Ascending aorta (tissue), 2 donors: ENCODE measurements at places on chromosomes 5 and 9.
A peak's percentile ranks its signal among the peaks of the same experiment; 100 is the strongest.

DNA sequence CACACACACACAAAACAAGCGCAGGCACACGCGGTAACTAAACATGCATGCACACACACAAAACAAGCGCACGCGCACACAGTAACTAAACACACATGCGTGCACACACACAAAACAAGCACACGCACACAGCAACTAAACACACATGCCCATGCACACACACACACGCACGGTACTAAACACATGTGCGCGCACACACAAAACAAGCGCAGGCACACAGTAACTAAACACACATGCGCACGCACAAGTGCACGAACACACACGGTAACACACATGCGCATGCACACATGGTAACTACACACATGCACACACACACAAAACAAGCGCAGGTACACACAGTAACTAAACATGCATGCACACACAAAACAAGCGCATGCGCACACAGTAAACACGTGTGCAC lies 19.9 kb upstream of the SLC6A3 start:
- no peak for DNase-seq

DNA sequence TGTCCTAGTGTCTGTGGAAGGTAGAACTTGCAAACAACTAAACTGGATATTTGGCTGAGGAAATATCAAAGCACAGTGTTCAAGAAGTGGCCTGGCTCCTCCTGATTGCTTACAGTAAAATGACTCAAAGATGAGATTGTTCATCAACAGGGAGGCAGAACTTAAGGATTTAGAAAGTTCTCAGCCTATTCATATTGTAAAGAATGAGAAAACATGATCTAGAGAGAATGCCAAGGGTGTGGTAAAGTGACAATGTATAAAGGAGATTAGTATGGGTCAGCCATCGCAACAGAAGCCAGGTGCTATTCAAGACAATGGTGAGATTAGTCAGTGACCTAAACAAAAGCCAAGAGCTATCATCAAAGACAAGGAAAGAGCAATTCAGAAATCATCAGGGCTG lies 372.3 kb downstream of the SPOCK1 start:
- DNase-seq: no peak

DNA sequence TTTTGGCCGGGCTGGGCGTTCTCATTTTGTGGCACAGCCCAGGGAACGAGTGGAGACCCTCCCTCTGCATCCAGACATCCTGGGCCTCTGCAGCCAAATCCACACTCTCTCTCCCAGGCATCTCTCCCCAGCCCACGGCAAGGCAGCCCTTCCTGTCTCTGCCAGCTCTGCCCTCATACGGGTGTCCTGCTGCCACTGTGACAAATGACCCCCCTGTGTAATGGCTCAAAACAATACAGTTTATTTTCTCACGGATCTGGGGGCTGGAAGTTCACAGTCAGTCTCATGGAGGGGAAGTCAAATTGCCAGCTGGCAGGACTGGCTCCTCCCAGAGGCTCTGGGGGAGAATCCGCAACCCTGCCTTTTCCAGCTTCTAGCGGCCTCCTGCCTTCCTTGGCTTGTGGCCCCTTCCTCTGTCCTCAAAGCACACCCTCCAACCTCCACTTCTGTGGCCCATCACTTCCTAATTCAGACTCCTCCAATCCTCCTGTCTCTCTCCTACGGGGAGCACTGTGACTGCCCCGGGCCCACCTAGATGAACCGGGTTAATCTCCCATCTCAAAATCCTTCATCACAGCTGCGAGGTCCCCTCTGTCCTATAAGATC lies 70.2 kb upstream of the COL5A1 start:
- peak; percentile 49 for DNase-seq

GRCh38 chr9:131698618-131698985 lies 41.3 kb downstream of the RAPGEF1 start:
- no peak for DNase-seq

GRCh38 chr5:67771221-67771620 lies 444.3 kb upstream of the PIK3R1 start:
- no peak for DNase-seq

GRCh38 chr9:31854187-31854586 lies 530.3 kb upstream of the ACO1 start:
- DNase-seq: no peak

- no peak for DNase-seq
Measured at GRCh38 chr9:75960551-75960950, 70.1 kb downstream of the PCSK5 start.

GRCh38 chr5:10301842-10302610 lies 5.7 kb downstream of the CMBL start:
- peak; percentile 81 for DNase-seq

DNA sequence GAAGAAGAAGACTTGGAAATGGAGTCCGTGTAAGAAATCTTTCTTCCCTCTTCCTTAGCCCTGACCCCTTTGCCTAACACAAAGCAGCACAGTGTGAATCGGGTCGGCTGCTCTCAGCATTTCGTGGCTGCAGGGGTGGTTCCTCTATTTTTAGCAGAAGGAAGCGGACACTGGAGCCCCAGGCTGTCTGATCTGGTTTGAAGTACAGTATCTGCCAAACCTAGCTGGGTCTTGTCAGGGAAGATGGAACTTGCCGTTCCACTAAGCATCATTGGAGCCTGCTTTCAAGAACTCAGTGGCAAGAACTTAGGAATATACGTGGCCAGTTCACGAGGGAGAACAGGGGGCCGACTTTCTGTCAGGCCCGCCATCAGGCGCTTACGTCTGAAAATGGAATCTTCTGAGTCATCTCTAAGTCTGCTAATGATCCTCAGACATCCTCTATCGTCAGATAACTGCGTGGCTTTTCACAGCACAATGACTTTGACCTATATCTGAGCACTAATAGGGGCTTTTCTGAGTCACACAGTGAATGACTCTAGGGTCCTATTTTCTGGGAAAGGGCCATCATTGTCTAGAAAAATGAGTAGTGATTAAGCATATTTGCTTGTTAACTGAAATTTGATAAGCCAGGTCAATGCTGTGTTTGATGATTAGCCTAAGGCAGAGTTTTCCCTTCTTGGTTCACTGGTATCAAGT lies 43.3 kb upstream of the NCS1 start:
- DNase-seq: peak; percentile 77

DNA sequence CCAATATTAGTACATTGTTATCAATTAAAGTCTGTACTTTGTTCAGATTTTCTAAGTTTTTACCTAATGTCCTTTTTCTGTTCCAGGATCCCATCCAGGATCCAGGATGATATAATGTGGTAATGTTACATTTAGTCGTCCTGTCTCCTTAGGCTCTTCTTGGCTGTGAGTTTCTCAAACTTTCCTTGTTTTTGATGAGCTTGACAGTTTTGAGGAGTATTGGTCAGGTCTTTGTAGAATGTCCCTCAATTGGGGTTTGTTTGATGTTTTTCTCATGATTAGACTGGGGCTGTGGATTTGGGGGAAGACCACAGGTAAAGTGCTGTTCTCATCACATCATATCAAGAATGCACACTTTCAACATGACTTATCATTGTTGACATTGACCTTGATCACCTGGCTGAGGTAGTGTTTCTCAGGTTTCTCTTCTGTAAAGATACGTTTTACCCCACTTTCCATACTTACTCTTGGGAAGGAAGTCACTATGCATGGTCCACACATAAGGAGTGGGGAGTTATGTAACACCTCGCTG lies 9.6 kb downstream of the NDFIP1 start:
- DNase-seq: no peak

DNA sequence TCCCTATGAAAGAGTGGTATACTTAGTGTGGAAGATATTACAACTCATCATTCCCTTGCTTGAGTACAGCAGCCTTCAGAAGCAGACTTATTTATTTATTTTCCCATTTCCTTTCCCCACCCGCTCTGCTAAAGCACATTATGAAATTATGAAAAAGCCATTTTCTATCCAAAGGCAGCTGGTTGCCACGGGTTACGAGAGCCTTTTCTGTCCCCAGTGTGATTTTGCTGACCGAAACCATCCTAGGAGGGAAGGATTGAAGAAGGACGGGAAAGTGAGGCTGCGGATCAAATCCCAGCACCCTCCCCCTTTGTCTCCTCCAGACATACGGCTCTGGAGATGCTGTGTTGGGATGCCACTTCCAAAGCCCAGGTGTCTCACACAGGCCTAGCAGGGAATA lies 246.9 kb downstream of the TLR4 start:
- DNase-seq: no peak

- DNase-seq: no peak
Measured at GRCh38 chr9:13576101-13576500, 296.6 kb upstream of the MPDZ start.

DNA sequence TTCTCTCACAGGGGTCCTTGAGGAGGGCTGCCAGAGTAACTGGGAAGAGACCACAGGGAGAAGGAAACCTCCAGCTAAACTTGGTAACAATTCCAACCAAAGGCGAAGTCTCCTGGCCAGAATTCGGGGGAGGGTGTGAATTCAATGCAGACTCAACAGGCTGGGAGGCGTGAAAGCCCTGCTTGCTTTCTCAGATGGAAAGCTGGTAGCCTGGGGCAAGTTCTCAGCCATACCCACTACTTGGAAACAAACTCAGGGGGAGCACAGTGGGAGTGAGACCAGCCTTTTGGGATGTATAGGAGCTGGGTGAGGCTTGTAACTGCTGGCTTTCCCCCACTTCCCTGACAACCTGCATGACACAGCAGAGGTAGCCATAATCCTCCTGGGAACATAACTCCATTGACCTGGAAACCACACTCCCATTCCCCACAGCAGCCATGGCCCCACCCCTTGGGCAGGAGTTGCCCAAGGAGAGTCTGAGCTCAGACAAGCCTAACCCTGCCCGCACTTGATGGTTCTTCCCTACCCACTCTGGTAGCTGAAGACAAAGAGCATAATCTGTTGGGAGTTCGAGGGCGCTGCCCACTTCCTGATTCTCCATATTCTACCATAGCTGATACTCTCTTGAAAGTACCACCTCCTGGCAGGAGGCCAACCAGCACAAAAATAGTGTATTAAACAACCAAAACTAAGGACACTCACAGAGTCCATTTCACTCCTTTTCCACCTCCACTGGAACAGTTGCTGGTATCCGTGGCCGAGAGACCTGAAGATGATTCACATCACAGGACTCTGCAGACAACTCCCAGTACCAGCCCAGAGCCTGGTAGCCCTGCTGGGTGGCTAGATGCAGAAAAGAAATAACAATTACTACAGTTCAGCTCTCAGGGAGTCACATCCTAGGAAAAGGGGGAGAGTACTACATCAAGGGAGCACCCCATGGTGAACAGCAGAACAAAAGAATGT lies 123.8 kb downstream of the FAM170A start:
- DNase-seq: no peak

DNA sequence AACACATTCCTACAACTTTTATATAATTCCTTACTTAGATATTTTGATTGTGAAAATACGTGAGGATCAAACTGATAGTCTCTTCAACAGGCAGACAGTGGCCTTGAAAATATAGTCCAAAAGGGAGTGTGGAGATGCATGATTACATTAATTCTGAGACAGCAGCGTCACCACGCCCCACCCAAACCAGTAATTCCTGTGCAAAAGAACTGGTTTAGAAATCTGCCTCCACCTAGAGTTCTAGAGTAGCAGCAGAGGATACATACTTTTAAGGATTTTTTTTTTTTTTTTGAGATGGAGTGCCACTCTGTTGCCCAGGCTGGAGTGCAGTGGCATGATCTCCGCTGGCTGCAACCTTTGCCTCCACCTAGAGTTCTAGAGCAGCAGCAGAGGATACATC lies 1.6 kb upstream of the TUT7 start:
- no peak for DNase-seq

DNA sequence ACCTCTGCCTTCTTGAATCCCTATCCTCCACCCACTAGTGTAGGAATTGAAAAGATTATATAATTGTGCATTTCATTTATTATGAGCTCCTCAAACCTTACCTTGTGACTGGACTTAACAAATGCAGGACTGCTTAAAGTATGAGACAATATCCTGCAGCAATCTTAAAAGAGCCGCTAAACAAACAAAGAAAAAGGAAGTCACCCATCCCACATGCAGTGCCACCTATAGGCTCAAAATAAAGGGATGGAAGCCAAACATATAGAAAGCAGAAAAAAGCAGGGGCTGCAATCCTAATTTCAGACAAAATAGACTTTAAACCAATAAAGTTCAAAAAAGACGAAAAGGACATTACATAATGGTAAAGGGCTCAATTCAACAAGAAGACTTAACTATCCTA lies 8.7 kb downstream of the PCAT7 start:
- no peak for DNase-seq

DNA sequence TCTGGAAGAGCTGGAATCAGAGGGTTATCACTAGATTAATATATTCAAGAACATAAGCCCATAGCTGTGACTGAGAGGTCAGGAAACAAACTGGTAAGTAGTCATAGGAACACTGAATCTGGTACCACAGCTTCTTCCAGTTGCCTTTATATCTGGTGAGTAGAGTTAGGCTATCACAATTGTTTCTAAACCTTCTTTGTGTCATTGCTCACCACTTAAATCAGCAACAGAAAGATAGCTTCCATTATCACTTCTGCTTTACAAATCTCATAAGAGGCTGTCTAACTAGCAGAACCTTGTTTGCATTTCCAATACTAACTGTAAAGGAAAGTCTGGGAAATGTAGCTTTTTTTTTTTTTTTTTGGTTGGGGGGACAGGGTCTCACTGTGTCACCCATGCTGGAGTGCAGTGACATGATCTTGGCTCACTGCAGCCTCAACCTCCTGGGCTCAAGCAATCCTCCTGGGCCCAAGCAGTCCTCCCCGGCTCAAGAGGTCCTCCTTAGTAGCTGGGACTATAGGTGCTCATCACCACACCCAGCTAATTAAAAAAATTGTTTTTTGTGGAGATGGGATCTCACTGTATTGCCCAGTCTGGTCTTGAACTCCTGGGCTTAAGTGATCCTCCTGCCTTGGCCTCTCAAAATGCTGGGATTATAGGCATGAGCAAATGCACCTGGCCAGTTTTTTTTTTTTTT lies 22.0 kb downstream of the CDC42SE2 start:
- DNase-seq: no peak

- no peak for DNase-seq
Measured at GRCh38 chr5:160507221-160507721, 85.6 kb downstream of the PTTG1 start.

DNA sequence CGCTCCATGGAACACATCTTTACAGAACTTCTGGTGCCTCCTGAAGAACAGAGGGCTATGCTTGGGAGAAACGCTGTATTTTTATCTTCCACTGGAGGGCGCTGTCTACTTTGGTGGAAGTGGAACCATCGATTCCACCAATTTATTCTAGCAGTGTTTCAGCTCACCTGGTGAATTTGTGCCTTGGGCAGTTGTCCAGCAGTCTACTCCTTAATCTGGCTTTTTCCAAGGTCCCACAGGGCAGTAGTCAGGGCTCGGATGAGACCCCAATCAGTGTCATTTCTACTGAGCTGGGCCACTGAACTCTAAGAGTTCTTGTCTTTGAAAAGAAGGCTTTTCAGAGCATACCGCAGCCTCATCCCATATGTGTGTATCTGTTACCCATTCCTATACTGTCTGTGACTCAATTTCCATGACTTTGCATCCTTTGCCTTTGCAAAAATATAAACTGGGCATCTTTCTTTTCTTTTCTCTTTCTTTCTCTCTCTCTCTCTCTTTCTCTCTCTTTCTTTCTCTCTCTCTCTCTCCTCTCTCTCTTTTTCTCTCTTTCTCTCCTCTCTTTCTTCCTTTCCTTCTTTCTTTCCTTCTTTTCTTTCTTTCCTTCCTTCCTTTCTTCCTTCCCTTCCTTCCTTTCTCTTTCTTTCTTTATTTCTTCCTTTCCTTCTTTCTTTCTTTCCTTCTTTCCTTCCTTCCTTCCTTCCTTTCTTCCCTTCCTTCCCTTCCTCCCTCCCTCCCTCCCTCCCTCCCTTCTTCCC lies 138.4 kb upstream of the ZNF618 start:
- no peak for DNase-seq

GRCh38 chr5:134524272-134524825 lies 1.1 kb upstream of the JADE2 start:
- DNase-seq: no peak

- no peak for DNase-seq
Measured at GRCh38 chr9:16417161-16417560, 453.3 kb downstream of the BNC2 start.

GRCh38 chr5:123265551-123265950 lies 157.7 kb downstream of the CEP120 start:
- no peak for DNase-seq
